ENCODE measurements at places on chromosomes 4 and X.

GRCh38 chr4:178205826-178206225 is 763.6 kb upstream of the AGA start:
- no peak for DNase-seq

- DNase-seq = no peak
These were observed 294.4 kb downstream of the INPP4B start for GRCh38 chr4:142551517-142552305.

DNA sequence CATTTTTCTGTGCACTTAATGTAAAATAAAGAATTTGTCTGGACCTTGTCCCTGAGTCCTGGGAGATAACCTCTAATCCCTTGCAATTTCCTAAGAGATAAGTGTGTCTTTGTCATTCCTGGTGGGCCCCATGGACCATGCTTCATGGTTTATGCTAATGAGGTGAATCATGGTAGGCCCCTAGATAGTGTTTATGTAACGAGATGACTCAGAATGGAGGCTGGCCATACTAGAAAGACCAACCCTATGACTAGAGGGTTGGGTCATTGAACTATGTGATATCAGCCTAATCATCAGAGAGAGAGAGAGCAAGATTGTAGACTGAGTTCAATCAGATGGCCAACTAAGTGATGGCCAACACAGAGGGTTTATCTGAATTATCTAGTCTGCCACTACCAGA is 64.2 kb upstream of the NHSL2 start:
- DNase-seq = no peak

DNA sequence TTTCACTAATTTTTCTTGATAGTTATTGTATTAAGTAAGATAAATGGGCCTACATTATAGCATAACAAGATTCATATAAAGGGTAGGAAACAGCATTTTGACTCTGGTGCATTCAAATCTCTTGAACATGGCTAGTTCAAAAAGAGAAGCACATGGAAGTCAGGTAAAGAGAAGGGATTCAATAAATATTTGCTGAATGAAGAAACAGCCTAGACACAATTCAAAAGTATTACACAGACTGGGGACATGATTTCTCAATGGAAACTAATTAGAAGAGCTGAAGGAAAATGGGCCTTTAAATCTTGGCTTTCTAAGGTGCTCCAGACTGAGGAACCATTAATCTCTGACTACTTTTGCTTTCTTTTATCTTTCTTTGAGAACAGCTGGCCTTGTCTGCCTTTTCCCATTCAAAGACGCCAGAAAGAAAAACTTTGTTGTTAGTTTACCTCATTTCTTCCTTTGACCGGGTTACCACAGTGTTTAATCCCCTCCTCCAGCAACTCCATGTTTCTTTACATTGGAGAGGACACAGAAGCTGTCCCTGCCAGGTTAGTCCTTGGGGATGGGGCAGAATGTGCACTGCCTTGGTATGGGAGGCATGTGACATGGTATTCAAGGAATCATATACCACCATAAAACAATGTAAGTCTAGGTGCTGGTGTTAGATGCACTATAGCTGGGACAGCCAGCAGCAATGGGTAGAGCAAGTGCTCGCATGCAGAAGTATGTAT is 264.2 kb downstream of the CAMK2D start:
- DNase-seq = no peak

DNA sequence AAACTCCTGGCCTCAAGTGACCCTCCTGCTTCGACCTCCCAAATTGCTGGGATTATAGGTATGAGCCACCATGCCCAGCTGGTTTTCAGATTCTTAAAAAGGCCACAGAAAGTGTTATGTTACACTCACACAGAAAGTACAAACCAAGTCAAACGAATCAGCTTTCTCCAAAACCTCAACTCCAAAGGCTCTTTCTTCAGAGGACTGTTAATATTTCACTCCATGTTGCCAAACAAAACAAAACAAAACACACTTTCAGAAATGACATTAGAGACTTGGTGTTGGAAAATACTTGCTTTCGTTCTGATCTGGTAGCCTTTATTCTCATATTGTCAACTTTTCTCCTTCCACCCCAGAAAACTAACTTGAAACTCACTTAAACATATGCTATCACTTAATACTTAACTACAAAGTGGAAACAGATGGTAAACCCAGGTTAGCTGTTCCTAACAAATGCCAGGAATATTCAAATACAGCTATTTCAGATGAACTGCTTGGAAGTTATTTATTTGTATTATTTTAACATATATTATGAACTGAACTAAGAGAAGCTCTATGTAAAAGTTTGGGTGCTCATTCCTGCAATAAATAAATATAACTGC is 34.7 kb downstream of the RLIM start:
- DNase-seq = no peak

GRCh38 chrX:125681507-125681906 is 361.8 kb downstream of the TEX13C start:
- DNase-seq = no peak
